Ureter (tissue), 1 donor: ENCODE measurements at places on chromosomes 2 and 18. TPM values are rescaled to one million over a fixed set of nuclear protein-coding genes. Genes with fewer than 3 reads are reported as not detected.

Gene NCKAP5
- 7.3 TPM for total RNA-seq

DNA sequence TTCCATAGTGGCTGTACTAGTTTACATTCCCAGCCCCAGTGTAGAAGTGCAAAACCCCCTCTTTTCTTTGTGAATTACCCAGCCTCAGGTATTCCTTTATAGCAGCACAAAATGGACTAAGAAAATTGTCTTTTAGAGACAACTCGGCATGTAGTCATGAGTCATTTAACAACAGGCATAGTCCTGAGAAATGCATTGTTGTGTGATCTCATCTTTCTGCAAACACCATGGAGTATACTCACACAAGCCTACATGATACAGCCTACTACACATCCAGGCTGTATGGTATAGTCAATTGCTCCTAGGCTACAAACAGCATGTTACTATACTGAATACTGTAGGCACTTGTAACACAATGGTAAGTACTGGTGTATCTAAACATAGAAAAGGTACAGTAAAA is 44.4 kb upstream of the MBP start:
- DNase-seq, result no peak

Gene CRYGC
- not detected for total RNA-seq

DNA sequence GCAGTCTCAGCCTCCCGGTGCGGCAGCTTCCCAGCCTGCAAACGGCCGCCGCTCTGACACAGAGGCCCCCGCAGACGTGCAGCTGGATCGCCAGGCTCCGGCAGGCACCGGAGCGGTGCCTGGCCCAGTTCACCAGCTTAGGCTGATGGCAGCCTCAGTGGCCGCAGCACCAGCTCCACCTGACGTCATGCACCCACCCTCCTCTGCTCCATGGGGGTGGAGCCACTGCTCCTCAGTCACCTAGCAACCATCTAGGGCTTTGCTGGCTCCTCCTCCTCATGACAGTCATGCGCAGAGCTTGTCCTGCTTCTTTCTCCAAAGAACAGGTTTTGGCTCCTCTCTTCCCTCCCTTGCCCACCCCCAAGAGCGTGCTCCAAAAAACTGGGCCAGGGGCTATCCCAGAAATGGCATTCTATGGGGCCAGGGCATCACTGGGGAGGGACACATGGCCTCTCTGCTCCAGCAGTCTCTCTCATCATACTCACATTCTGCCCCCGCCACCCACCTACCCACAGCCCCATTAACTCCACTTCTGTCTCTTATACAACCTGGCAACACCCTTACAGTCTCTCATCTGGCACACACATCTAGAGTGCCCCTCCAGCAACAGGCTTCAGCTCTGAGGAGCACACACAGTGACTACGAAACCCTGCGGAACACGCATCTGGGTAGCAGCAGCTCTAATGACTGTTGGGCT is 5.5 kb downstream of the DCTN1 start:
- peak; percentile 53 for DNase-seq

DNA sequence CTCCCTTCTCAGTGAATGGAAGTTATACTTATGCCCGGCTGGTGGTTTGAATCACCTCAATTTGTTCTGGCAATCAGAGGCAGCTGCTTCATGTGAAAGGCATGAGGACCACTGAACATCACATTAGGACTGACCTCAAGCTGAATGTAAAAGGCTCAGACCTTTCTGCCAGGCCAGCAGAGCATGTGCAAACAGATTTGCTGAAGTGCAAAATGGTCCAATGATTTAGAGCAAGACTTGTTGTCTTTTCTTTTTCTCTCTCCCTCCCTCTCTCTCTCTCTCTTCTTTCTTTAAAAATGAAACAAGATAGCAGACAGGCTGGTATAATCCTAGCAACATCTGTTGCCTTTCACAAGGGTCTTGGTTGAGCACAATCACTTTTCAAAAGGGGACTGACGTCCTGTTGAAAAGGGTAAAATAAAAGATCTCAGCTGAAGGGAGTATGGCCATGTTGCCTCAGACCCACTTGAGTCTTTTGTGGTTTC is 13.3 kb upstream of the CDH7 start:
- no peak for DNase-seq

Gene MAP3K19
- total RNA-seq, result not detected

Gene CPLX4
- total RNA-seq, result not detected

Gene C1QL2
- not detected for total RNA-seq

DNA sequence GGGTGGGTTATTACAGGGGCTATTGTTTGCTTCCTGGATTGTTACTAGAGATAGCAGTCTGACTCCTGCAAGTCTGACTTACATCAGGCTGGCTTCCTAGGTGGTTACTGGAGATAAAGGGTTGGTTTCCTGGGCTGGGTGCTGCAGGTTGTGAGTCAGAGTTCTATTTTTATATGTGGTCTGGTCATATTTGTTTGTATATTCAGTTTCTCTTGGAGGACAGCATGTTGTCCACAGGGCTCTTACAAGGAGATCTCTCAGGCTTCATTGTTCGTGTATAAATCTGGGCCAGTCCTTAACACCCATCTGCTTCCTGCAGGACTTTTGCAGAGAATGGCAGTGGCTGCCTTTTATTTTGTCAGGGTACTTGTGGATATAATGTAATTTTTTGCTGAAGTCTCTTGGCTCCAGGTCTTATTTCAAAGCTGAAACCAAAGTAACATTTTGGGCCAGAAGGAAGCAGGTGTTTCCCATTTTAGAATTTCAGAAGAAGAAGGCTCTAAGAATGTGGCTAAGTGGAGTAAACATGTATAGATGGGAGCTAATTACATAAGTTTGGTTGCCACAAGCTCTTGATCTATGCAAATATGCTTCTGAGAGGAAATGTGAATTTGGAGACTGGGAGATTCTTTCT is 65.9 kb upstream of the SLC16A14 start:
- DNase-seq, result no peak

Gene RNF103
- total RNA-seq, result 27.6 TPM

- DNase-seq, result no peak
Observed at GRCh38 chr2:8332646-8333045, 349.2 kb upstream of the ID2 start.

- no peak for DNase-seq
Observed at GRCh38 chr2:66462501-66462825, 27.5 kb downstream of the MEIS1 start.

Gene PSMA8
- not detected for total RNA-seq

GRCh38 chr2:46770622-46771021 is 145.0 kb downstream of the MCFD2 start:
- no peak for DNase-seq

Gene CDK5R2
- not detected for total RNA-seq

DNA sequence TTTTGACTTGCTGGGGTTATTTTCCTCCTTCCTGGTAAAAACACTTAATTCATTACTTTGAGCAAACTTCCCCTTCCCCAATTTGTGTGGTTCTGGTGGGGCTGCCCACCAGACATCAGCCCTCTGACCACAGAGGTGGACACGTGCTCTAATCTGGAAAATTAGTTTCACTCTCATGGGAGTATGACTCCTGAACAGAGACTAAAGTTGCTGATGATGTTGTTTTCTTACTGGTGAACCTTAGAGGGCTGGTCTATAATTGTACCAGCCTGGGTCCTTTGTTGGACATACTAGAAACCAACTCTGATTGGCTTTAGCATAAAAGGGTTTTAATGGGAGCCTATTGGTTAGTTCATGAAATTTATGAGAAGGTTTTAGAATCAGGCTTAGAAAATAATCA is 54.1 kb upstream of the ACYP2 start:
- DNase-seq, result no peak

DNA sequence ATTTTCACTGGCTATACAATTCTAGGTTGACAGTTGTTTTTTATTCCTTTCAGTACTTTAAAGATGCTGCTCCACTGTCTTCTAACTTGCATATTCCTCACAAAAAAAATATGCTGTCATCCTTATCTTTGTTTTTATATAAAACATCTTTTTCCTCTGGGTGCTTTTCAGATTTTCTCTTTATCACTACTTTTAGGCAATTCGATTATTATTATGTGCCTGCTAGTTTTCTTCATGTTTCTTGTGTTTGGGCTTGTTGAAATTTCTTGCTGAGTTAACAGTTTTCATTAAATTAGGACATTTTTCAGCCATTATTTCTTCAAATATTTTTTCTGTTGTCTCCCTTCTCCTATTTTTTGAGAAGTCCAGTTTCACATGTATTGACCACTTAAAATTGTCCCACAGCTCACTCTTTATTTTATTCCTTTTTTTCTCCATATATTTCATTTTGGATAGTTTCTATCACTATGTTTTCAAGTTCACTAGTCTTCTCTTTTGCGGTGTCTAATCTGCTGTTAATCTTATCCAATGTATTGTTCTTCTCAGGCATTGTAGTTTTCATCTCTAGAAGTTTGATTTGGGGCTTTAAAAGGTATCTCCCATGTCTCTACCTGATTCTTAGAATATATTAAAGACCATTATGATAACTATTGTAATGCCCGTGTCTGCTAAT is 205.1 kb upstream of the SIX3 start:
- no peak for DNase-seq

Gene NAT8
- total RNA-seq, result not detected

Gene PROKR1
- total RNA-seq, result not detected

DNA sequence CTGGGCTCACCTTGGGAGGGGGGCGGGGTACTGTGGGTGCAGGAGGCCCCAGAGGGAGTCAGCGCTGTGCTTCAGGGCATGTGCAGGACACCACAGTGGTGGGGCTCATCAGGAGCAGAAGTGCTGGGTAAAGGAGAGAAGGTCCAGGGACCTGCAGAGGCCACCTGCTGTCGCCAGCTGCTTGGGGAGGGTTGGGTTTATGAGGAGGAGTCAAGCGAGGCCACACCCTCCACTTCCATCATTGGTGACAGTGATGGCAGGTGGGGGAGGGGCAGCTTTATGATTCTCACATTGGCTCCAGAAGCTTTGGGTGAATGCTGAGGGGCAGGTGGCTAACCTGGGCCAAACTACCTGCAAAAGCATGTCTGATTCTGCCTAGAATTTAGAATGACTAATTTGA is 392.6 kb downstream of the HRH4 start:
- no peak for DNase-seq

Gene UGT1A7
- total RNA-seq, result 7.7 TPM

Gene BAZ2B
- 135 TPM for total RNA-seq

DNA sequence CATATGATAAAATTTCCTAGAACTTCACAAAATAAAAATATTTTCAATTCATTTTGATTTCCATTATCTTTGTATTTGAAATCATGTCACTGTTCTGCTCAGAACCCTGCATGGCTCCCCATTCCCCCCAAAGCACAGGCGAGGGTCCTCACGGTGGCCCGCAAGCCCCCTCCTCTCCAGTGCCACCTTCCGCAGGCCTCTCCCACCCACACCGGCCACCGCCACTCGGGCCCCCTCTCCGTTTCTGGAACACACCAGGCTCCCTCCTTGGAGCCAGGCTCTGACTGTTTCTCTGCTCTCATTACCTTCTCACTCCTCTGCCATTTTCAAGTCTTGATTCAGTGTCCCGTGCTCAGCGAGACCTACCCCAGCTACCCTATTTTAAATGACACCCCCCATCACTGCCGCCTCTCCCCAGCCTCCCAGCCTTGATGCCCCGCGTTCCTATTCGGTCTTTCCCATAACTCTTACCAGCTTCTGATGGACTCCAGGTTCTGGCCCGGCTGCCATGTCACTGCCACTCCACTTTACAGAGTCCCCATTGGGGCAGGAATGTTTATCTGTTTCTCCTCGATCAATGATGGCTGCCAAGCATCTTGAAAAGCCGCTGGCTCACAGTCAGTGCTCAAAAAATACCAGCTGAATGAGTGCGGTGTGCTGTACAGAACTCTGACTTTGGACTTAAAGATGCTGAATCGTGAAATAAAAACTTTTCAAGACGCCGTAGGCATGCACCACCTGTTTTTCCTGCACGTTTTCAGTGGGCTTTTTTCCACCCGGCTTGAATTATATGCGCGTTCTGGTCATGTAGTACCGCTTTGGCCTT is 201.0 kb downstream of the GBX2 start:
- DNase-seq, result no peak

DNA sequence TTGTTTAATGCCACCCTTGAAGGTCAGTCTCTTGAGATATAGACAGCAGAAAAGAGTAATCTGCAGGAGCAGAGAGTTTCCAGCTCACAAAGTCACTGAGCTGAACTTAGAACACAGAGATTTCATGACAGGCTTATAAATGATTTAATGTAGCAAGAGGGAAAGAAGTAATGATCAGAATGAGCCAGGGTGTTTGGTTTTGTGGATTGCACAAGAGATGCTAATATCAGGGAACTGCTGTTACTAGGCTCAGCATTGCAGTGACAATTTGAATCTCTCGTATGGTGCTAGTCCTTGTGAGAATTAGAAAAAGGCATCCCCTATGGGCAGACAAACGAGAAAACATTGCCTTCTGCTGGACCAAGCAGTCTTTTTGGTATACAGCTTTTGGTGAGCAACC is 61.7 kb upstream of the ITGB6 start:
- no peak for DNase-seq

- DNase-seq, result no peak
Observed at GRCh38 chr18:76161983-76162382, 333.1 kb downstream of the ZNF516 start.

Gene TEKT4
- total RNA-seq, result not detected

GRCh38 chr18:3219631-3220335 is at the start of gene MYOM1:
TSS of gene MYOM1 (minus strand) at chr18:3219968. CDS start at chr18:3215223, 4,745 bp downstream.
- no peak for DNase-seq

GRCh38 chr2:76175295-76175694 is 464.6 kb upstream of the GCFC2 start:
- DNase-seq, result no peak

Gene LCT
- not detected for total RNA-seq

Gene SEH1L
- total RNA-seq, result 53.1 TPM

- DNase-seq, result peak; percentile 62
Observed at GRCh38 chr2:218312267-218312756, 20.0 kb upstream of the TMBIM1 start.

- no peak for DNase-seq
Observed at GRCh38 chr2:120929829-120930228, 194.2 kb downstream of the GLI2 start.

DNA sequence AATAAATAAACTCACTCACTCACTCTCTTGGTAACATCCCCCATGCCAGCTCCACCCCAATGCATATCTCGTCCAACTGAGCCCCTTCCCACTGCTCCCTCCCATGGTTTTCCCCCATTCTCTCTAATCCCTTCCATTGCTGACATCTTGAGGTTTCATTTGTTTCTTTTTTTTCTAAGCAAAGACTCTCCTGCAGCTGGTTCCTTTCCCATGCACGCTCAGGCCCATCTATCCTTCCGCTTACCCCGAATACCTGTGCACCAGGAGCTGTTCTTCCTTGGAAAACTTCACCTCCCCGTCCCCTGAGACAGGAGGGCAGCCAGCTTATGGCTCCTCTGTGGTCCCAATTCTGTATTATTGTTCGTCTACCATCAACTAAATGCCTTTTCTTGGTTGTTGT is 41.7 kb upstream of the IGFBP2 start:
- DNase-seq, result no peak
